ENCODE measurements at places on chromosomes 5 and 9.

DNA sequence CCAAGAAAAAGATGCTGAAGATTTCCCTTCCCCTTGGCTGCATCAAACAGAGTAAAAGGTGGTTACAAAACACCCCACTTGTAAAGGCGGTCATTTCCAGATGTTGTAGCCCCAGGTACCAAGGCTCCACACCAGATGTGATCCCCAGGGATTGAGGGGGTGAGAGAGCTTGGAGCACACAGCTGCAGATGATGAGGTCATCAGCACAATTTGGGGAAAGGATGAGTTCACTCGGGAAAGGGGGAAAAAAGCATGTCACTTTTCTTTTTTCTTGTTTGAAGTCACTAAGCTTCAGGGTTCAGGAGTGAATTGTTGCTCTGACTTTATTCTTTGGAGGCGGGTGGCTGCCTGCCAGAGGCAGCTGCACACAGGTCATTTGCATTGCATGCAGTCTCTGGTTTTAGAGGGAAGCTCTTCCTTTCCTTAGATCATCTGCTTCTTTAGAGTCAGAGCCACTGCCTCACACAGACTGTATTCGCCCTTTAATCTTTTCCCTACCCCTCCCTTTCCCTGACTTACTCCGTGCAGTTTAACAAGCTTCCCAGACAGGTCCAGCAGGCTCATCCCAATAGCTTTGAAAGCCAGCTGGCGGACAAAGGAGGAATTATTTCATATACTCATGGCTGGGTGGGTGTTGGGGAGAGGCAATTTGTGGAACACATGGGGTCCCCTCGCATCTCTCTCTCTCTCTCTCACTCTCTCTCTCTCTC is 409.3 kb upstream of the SLC24A2 start:
- DNase-seq, result no peak

DNA sequence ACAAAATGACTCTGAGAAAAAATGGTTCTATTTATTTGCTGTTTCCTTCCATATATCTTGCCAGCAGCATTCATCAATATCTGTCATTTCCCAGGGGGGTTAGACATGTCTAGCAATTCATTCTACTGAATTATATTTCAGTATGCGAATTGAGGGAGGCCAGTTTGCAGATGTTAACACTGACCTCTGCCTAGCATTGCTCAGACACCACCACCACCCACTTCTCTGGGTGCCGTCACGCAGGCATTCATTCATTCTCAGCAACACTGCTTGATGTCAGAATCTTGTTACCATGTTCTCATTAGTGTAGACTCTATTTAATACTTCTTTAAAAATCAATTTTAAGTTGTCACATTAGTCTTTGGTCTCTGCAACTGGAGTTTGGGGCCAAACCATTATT is 181.7 kb downstream of the MAST4 start:
- DNase-seq, result no peak

DNA sequence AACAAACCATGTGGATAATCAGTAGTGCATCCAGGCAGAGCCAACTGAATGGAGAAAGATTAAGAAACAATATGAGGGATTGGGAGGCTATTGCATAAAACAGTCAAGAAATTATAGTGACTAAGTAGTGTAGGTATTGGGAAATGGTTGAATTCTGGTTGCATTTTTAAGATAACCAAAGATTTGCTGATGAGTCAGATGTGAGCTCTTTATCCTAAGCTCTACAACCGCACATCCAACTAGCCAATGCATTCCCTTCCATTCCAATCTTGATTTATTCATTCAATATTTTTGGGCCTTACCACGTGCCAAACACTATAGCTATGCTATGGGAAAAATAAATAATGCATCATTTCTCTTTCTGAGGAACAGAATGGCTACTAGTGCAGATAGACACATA is 524.5 kb upstream of the RGMB start:
- no peak for DNase-seq

DNA sequence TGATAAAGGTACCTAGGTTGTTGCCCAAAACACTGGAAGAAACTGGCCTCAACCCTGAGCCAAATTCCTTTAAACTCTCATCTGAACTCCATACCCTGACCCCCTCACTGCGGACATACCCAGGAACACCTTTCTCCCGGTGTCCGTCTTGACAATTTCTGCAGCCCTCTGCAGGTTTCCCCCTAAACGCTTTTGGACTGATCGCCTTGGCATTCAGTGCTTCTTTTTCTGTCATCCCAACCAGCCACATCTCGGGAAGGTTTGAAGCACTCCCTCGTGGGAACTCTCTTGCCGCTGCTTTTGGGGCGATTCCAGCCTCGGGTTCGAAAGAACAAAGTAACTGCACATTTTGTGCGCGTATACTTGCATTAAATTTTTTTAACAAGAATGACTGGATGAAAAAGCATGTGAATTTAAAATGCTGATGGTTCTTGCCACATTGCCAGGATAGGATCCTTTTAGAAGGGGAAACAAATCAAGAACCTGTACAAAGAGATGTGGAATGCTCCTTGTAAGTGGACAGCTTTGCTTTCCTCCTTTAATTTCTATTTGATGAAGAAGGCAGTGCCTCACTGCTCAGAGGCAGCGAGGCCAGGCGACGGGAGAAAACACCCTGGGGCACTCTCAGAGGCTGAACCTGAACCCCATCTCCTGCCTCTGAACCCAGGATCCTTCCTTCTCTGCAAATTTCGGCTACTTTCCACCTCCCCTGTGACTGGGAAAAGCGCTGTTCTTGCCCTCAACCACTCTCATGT is 615 bp downstream of the PSMD5 start:
- no peak for DNase-seq

DNA sequence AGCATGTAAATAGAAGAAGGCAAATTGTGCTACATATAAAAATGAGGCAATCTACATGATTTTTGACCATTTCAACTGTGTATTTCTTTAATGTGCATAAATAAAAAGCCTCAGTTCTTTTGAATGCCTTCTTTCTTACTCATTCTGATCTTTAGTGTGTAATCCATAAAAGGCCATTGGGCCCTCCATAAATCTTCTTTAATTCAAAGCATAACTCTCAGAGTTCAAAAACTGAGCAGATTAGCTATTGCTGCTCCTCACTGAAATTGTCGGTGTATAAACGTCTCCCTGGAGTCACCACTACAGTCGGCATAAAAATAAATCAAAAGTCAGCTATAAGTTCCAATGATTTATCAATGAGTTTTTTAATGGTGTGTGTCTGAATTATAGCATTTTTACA is 45.3 kb upstream of the ADAMTSL1 start:
- no peak for DNase-seq

- no peak for DNase-seq
These were observed 266.4 kb upstream of the IRX4 start for GRCh38 chr5:2149195-2149539.

GRCh38 chr9:135474915-135475314 is 4.7 kb upstream of the PPP1R26 start:
- no peak for DNase-seq

- no peak for DNase-seq
These were observed 80.0 kb upstream of the ITGA2 start for GRCh38 chr5:52909192-52909591.

DNA sequence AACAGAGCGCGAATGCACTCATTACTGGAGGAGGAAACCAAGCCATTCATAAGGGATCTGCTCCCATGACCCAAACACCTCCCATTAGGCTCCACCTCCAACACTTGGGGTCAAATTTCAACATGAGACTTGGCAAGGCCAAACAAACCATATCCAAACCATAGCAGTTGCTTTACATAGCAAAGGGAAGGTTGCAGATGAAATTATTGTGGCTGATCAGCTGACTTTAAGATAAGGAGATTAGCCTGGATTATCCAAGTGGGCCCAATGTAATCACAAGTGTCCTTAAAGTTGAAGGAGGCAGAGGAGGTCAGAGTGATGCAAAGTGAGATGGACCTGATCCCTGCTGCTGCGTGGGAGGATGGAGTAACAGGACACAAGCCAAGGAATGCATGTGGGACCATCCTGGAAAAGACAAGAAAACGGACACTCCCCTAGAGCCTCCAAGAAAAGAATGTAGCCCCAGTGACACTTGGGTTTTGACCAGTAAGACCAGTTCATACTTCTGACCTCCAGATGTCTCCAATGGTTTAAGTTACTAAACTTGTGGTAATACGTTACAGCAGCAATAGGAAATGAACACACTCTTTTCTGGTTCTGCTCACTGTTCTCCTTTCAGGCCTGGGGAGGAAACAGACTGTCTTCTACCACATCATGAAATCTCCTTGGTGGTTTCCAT is 167.3 kb downstream of the GNAQ start:
- DNase-seq, result no peak

Data from activated CD4-positive, CD25-positive, alpha-beta regulatory T cell treated with anti-CD3 and anti-CD28 coated beads, Interleukin-2, amount 50 U/mL, for 16 hours (primary cell).